Stimulated activated CD4-positive, alpha-beta T cell treated with anti-CD3 and anti-CD28 coated beads, Interleukin-1b, Interleukin-23, amount 100 ng/mL, for 1 hour (primary cell): ENCODE measurements at places on chromosomes 7 and 10.

DNA sequence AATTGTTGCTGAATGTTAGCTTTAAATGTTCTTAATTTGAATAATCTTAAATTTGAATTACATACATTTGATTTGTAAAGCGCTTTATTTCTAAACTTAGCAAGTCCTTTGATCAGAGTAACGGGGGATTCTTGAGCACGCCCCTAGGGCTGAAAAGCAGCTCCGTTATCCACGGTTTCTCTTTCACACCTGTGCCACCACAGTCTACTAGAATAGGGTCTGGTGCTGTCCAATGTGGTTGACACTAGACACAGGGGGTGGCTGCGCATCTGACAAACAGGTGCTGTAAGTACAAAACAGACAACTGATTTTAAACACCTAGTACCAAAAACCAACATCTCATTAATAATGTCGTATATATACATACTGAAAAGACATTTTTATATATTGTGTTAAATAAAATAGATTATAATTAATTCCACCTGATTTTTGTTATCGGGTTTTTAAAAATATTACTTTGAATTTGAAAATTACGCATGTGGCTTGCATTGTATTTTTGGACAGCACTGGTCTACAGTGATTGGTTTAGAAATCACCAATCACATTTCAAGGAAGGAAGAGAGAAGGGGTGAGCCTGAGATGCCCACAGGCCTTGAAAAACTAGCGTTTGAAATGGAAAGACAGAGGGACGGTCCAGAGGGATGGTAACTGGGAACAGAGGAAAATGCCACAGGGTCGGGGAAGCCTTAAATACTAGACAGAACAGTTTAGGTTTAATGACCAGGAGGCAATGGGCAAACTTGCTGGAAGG lies 7.3 kb downstream of the SEPHS1 start:
- no peak for DNase-seq

DNA sequence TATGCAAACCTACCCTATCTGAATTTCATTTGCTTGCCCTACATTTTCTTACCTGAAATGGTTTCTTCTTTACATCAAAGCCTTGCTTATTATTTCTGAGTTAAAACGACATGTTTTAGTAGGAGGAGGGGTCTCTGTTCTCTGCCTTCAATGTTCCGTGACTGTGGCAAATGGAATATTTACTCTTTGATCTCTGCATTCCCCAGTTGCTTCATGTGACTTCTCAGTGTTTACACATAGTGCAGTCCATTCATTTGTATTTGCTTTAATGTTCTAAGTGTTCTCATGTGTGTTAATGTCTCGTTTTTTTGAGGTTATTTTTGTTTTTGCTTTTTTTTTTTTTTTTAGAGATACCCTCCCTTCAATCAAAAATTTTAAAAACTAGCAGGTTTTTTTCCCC lies 75.8 kb downstream of the GNAI1 start:
- DNase-seq: no peak

DNA sequence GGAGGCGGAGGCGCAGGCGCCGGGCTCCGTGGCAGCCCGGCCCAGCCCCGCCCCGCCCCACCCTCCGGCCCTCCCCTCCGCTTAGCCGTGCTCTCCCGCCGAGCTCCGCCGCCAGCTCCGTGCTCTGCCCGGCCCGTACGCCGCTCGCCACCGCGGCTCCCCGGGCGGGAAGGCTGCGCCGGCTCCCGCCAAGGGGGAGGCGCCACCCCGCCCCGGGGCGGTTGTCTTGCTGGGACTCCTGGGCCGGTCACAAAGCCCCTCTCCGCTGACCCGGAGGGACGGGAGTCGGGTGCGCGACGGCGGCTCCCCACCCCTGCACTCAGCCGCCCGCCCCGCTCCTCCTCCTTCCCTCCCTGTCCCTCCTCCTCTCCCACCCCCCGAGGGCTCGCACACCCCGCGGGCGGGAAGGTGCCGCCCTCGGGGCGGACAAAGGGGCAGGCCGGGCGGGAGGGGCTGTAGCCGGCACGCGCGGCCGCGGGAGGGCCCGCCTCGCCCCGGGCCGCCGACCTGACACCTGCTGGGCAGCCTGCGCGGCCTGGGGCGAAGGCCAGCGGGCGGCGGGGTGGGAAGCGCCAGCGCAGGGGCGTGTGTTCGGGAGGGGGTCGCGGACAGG lies 11.5 kb upstream of the SP8 start:
- no peak for DNase-seq

DNA sequence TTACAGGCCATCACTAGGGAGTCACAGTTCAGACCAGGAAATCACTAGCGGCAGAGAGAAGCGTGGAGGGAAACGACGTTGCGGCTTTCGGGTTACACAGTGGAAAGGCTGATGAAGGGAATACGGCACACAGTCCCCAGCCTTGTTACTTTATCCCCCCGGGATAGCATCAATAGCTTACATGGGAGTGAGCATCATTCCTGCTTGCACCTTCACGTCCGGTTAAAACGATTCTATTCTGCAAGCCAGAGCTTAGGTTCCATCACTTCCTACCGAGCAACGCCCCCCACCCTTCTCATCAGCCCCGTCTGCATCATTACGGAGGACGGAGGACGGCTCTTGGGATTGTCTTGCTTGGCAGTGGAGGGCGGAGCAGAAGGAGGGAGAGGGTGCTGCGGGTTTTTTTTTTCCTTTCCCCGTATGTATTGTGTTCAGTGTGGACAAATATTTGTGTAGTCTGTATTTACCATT lies 124.9 kb downstream of the CLEC2L start:
- DNase-seq: no peak

DNA sequence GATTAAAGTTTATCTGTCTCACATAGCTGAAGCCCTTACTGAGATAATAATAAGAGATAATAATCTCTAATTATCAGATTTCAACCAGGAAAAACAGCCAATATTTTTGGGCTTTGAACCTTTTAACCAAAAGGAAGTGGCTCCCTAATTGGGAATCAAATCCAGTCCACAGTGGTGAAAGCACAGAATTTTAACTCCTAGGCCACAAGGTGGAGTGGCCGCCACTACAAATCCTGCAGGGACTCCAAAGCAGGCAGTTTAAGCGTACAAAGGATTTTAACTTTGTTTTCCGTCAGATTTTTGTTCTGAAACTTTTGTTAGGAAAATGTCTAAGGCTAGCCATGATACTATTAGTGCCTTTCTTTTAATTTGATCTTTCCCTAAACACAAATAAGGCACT lies 99.6 kb upstream of the CCNY start:
- no peak for DNase-seq

- DNase-seq: no peak
Measured at GRCh38 chr7:137937202-137937560, 64.7 kb downstream of the CREB3L2 start.

DNA sequence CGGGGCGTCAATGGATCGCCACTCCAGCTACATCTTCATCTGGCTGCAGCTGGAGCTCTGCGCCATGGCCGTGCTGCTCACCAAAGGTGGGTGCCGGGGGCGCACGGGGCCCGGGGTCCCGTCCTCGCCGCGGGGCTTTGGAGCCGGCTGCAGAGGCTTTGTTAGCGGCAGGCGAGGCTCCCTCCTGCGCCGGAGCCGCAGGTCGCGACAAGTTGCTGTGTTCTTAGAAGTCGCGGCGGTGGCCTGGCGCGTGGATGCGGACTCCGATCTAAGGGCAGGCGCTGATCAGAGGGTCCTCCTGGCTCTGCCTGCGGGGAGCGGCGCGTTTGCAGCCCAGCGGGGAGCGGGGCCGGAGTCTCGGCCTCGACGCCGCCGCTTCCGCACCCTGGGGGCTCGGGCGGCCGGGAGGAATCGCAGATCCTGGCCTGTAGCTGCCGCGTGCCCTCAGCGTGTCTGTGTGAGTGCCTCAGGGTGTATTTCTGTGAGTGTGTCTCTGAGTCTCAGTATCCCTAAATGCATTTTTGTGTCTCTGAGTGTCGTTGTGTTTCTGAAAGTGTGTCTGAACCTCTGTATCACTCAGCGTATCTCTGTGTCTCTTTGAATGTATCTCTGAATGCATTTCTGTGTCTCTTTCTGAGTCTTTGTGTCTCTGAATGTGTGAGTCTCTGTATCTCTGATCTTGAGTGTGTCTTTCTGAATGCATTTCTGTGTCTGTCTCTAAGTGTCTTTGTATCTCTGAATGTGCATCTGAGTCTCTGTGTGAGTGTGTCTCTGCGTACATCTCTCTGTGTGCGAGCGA lies 766 bp downstream of the BAMBI start:
- DNase-seq: no peak

DNA sequence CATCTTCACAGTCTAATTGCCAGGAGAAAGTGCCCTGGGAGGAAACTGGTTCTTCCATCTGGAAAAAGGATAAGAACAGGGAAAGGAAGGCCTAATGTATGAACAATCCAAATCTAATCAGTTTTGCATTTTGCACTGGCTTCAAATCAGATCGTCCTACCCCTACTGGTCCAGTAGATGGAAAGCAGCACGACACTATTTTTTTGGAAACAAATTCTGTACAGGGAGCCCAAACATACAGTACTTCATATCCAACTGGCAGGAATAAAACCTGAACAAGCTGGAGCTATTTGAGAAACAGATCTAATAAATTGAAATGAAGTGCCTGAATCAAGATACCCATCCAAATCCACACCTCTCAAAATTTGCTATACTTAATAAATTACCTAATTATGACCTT lies 36.5 kb downstream of the ETV1 start:
- DNase-seq: no peak

- no peak for DNase-seq
Measured at GRCh38 chr10:31262672-31263071, 56.3 kb upstream of the ZEB1 start.

DNA sequence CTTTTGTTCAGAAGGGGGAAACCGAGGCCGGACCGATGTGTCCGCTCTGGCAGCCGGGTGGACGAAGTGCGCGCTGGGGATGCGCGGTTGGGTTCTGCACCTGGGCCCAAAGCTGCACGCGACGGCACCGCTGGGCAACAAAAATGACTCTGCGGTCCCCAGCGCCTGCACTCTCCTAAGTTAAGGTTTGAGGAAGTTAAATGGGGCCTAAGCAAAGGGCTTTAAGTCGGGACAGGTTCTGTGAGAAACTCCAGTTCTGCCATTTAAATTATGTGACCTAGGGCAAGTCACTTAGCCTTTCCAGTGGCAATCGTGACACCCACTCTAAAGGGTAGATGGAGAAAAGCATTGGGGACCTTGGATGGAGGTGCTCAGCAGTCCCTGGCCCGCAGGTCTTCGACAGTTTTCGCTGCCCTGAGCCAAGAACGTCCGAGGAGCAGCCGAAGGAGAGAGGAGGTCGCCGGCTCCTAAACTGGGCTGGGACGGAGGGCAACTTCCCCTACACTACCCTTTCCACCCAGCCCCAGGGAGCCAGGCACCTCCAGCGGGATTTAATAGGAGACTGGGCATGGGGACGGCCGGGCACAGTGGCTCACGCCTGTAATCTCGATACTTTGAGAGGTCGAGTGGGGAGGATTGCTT lies 534 bp upstream of the ACBD5 start:
- no peak for DNase-seq

DNA sequence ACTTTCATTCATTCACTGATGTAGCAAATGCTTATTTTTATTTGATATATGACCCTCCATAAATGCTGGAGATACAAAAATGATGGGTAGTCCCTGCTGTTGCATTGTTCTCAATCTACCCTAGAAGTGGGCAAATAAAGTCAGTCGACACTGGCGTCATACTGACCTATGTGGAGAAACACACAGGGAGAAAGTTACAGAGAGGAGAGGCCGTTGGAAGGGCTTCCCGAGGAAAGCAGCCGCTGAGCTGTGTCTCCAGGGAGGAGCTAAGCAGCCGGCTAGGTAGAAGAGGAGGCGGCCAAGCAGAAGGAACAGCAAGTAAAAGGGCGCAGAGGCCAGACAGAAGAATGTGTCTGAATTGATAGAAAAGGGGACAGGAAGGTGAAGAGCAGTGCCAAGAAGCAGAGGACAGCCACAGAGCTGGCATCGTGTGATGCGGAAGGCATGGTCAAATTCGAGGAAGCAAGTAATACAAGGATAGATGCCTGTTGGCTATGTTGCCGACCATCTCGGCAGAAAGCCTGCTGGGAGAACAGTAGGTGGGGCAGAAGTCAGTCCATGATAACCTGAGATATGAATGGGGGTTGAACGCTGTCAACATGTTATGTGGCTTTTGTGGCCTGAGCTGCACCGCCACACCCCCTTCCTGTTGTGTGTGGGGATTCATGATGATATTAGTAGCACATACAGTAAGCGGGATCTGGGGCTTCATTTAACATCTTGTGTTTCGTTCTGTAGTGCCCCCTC lies 25.9 kb downstream of the ST8SIA6 start:
- DNase-seq: no peak

GRCh38 chr7:105267244-105267643 lies 121.5 kb downstream of the SRPK2 start:
- DNase-seq: no peak

DNA sequence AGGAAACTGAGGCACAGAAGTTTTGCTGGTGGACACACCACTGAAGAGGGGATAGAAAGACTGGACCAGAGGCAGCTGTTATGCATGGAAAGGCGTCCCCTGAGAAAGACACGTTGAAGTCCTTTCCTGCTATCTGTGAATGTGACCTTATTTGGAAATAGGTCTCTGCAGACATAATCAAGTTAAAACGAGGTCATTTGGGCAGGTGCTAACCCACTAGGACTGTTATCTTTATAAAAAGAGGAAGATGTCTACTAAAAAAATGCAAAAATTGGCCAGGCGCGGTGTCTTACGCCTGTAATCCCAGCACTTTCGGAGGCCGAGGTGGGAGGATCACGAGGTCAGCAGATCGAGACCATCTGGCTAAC lies 31.6 kb downstream of the ELMO1 start:
- DNase-seq: no peak

DNA sequence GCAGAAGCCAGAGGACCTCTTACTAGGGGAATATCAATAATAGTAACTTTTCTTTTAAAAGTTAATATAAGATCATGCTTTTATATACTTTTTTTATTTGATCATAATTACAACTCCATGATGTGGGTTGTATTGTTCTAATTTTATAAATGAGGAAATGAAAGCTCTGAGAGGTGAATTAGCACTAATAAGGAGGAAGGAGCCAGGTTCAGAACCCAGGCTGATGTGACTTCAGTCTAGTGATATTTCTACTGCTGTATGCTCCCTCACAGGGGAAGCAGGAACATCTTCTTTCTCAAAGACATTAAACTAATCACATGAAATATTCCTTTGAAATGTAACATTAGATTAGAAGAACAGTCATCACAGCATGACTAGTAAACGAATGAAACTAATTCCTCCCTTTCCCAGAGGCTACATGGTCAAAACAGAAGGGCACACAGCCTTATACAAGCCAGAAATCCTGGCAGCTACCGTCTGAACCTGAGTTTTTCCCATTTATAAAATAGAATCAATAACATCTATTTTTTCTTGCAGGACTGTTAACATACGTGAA lies 81.4 kb upstream of the GJD4 start:
- no peak for DNase-seq

DNA sequence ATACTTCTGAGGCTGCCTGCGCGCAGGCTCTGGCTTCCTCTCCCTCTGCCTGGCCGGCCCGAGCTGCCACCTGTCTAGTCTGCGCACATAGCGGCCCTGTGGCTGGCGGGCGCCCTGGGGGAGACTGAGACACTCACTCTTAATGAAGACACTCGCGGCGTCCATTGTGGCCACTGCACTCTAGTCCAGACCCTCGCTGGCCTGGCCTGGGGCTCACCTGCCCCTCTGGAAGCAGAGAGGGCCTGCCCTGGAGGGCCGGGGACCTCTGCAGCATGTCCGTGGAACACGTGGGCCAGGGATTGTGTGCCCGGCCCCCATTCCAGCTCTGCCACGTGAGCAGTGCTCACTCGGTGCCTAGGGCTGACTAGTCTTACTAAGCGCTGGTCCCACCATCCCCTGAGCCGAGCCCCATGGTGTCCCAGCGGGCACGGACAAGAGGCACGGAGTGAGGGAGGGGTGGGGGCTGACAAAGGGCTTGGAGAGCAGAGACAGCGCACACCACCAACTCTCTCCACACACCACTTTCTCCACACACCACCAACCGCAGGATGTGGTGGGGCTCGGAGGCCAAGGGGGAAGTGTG lies 149.3 kb downstream of the ELFN1 start:
- no peak for DNase-seq
